ENCODE measurements at places on chromosomes 4 and X.

GRCh38 chrX:24333371-24333770 is 19.5 kb upstream of the SUPT20HL2 start:
- DNase-seq: no peak

DNA sequence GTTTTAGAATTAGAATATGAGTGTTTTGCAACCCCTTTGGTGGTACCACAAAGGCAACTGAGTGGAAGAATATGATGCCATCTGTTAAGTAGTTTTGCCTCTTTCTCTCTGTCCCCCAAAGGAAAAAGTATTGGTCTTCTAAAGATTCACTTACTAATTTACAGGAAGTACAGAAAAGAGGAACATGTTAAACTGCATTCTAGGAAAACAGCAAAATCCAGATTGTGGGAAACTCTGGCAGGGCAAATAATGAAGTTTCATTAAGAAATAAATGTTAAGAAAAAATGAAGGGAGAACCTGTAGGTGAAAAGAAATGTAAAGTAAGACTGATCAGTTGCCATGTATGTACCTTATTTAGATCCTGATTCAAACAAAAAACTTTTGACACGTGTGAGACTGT is 39.3 kb downstream of the NSUN7 start:
- DNase-seq: no peak

DNA sequence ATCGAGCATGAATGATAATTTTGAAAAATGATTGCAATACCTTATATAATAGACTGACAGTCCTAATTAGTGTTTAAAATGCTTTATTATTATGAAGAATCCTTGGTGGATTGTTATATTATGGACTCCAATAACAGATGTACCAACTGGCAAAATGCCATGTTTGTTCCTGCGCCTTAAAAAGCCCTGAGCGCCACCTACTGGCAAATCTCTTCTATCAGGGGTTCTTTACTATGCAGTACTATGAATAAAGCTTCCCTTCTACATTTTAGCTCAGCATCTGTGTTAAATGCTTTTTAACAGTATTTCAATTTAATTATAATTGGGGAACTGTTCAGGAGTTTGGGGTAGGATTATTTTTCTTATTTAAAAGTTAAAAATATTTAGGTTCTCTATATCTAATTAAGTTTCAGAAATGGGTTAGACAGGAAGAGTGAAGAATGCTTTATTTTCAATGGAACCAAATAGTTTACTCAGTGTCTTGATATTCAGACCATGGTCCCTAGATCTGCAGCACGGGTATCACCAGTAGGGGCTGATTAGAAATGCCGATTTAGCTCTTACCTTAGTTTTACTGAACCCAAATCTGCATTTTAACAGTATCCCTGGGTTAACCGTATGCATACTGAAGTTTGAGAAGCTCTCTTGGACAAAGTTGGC is 20.0 kb downstream of the CFAP97 start:
- DNase-seq: peak; percentile 58

- no peak for DNase-seq
Measured at GRCh38 chrX:12026481-12026880, 111.8 kb upstream of the FRMPD4 start.

DNA sequence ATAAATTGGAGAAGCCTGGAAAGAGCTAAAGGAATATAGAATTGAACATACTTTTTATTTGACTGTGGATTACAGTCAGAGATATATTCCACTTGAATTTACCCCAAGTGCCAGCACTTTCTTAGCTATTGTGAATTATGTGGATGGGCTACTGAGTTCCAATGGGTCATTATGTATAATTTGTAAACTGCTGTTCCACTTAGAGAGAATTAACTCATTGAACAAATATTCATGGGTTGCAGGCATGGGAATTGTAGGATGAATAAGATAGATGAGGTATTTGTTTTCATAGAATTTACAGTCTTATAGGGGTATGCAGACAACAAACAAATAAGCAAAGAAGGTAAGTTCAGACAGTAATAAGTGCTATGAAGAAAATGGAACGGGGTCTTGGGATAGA is 195.7 kb downstream of the SHROOM3 start:
- DNase-seq: no peak

DNA sequence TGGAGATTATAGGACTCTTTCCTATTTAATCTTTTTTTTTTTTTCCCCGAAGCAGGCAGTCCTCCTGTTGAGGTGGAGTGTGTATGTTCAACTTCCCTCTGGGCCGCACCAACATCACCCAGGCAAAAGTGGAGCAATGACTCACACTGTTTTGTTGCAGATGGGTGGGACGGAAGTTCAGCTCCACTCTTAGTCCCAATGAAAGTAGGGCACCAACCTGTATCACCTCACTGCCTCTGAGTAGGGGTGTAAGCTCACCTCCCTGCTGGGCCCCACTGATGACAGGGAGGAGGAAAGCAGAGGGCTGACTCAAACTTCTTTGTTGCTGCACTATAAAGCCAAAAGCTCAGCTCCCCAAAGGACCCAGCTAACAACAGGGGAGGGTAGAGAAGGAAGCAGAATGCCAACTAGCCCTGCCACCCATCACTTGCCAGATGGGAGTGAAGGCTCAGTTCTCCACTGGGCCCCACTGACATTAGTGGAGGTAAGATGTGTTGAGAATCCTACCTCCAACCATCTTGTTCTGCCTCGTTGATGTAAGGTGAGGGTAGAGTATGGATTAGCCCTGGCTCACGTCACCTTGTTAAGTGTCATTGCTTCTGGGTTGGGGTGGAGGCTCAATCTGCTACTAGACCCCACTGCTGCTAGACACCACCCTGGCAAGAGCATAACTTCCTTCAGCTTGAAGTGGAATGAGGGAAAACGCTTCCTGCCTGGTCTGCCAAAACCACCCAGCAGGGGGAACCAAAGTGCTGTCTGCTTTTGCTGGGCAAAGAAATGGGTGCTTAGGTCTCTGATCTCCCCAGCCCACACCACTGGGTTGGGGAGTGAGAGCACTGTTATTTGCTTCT is 14.1 kb downstream of the RPS6KA3 start:
- no peak for DNase-seq

GRCh38 chr4:183390374-183390773 is 54.1 kb upstream of the CDKN2AIP start:
- DNase-seq: no peak

Data from dorsolateral prefrontal cortex (tissue), 122 donors.